ENCODE measurements at places on chromosomes 7 and 10.

DNA sequence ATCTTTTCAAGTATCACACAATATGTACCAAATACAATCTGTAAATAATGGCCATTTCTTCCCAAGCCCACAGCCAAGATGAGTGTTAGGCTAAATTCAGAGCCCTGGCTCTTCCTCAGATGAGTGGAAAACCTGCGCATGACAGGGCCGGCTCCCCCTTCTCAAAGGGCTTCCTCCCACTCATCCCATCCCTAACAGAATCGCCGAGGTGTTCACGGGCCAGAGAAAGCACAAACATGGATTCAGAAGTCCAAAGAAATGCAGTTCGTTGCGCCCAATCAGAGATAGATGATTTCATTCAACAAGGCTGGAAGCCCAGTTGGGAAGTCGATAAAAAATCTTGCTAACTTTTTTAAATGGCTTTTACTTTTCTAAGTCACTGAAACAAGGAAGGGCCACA is 121.8 kb downstream of the UBE2H start:
- no peak for DNase-seq

- no peak for DNase-seq
Observed at GRCh38 chr10:21740989-21741388, 207.0 kb downstream of the MLLT10 start.

DNA sequence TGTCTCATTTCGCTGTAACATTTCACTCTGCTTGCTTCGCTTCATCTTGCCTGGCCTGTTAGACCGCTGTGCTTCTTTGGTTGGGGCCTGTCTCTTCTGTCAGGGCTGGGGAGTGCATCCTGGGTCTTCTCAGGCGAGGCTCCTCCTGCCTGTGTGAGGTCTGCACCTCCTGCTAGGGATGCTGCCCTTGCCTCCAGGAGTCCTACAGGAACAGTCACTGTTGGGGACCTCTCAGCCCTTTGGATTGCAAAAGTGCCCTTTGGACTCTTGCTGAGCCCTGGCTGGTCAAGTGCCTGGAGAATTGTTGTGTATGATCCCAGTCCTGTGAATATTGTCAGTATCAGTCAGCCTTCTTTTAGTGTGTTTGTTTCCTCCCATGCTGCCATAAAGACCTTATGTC is 84.1 kb downstream of the MDFIC start:
- peak; percentile 19 for DNase-seq

DNA sequence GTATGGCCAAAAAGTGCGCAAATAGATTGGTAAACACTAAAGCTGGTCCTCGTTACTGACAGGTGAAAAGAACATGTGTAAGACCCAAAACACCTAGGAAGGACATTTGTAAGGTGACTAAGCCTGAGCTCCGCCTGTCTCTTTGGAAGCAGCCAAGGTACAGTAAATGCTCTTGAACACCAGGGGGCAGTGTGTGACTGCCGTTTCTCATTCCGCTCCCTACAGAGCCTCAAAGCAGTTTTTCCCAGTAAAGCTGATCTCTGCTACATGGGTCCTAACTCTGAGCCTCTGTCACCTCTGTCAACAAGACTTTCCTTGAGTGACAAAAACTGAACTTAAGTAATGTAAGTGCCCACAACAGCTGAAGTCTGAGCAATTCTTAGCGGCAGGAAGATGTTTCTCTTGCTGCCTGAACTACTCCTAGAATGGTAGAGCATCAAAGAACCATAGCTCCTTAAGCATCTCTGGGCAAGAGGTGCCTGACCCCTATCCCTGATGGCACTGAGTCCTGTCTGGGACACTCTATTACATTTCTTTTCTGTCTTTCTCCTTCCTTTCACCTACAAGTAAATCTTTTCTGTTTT is 238.0 kb upstream of the INHBA start:
- DNase-seq: peak; percentile 79

DNA sequence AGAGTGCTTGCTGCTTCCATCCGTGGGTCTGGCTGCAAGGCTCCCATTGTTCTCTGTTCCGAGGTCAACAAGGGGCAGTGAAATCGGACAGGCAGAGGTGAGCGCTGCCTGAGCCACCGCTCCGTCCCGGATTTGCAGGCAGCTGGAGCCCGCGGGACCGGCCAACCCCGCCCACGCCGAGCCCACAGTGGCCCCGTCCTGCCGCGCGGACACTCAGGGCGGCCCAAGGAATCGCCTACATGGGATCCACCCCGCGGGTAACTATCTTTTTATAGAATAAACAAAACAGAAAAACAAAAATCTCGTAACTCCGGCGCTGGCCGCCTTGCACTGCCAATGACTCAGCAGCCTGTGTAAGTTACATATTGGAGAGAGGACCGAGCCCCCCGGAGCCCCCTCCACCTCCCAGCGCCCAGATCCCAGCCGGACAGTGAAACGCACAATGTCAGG is 1.9 kb downstream of the BNIP3 start:
- DNase-seq: no peak

DNA sequence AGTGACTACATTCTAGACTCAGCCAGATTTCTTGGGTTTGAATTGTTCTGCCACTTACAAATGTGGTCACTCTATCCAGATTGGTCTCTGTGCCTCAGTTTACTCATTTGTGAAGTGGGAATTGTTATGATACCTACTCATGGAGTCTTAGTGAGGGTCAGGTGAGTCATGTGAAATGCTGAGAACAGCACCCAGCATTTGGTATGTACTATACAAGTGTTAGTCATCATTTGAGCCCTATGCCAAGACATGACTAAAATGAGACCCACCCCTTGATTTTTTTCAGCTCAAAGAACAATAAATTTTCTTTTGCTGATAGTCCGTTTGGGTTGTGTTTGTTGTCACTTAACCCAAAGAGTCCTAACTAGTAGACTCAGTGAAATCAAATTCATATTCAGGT is 92.8 kb downstream of the CHN2 start:
- peak; percentile 41 for DNase-seq

GRCh38 chr10:58756130-58756719 is 243.6 kb downstream of the BICC1 start:
- no peak for DNase-seq

DNA sequence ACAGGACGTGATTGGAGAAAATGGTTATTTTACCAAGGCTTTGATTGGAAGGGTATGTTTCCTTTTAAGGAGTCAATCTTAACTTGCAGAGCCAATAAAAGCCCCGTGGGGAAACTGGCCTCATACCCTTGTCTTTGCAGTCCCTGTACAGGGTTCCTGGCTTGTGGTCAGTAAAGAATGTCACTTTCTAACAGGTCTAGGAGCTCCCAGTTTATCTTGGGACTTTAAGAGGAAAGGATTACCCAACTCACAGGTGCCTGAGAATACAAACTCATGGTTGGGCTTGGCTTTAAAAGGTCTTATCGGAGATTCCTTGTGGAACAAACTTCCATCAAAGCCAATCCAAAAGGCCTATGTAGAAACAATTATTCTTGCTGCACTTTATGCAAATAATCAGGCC is 221.8 kb downstream of the PHF14 start:
- DNase-seq: no peak

- DNase-seq: peak; percentile 56
Observed at GRCh38 chr7:74284781-74285259, 4.4 kb upstream of the CLIP2 start.

GRCh38 chr10:110612087-110612486 is 32.0 kb upstream of the RBM20 start:
- DNase-seq: no peak

DNA sequence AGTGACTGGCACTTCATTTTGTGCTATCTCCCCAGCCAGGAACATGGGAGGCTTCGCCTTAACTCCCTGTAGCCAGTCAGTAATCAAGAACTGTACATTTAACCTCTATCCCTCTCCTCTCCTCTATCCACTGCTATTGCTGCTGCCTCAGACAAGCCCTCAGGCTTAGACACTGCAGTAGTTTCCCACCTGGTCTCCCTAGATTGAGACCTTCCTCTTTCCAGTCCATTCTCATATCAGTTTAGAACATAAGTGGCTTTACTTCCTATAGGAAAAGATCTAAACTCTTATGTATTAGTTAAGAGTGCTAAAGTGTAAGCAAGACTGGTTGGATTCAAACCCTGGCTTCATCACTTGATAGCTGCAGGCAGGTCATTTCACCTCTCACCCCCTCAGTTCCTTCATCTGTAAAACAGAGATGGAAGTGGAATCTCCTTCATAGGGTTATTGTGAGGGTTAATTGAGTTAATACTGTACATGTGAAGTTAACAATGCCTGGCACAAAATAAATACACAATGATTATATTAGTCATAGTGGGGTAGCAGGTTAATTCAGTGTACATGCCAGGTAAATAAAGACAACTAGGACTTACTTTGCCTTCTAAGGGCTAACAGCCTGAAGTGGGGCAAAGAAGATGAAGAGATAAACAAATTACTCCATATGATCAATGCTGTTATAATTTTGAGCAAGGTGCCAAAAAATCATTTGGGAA is 76.1 kb downstream of the ZNF277 start:
- DNase-seq: no peak

DNA sequence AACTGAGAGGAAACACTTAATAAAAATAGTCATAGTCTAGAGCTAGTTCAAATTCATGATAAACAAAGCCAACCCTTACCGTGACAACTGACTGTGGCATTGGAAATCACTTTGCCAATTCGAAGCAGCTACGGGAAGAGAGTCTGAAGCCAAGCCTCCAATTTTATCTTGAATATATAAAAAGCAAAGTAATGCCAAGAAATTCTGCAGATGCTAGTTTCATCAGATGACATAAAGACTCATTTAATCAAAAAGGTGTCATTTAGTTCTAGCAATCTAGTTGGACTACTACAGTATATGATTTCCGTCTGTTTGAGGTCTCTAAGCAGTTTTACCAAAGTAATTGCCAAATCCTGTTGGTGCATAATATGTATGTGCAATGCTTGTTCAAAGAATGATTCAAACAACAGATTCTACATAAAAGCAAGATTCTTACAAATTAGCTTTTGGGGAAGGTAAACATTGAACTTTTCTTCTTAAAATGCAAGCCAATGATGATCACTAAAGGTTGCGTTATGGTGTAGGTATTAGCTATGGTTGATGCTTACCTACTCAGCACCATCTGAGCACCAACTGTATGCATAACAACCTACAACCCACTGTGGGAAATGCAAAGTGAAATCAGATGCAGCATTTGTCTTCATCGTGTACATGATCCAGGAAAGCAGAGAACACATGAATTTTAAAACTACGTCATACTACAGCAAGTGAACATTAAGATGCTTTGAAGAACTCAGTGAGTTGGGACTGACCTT is 2.8 kb downstream of the FAM171A1 start:
- no peak for DNase-seq

Data from Calu3 (cell line).